ENCODE measurements at places on chromosomes 5 and 9.

- DNase-seq, result no peak
These were observed 245.1 kb upstream of the C9orf72 start for GRCh38 chr9:27818348-27818747.

DNA sequence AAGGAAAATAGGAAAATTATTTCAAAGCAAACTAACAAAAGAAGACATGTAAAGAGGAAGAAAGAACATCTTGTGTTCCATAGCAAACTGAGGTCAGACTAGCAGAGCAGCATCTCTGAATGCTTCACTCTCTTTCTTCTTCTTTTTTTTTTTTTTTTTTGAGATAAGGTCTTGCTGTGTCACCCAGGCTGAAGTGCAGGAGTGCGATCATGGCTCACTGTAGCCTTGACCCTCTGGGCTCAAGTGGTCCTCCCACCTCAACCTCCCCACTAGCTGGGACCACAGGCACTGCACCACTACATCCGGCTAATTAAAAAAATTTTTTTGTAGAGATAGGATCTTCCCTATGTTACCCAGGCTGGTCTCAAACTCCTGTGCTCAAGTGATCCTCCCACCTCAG lies 36.6 kb downstream of the MELK start:
- no peak for DNase-seq

DNA sequence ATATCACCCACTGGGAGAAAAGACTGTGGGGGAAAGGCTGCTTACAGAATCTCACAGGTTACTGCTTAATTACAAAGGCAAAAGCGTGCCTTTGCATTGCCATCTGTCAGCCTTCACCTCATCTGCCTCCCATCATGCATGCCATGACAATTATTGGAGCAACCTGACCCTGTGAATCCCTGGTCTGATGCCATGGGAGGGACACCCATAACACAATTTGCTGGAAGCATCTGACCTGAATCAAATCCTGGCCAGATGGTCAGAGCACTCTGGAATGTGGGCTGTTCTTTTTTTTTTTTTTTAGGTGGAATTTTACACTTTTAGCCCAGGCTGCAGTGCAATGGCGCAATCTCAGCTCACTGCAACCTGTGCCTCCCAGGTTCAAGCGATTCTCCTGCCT lies 11.6 kb upstream of the RETREG1 start:
- DNase-seq, result no peak

DNA sequence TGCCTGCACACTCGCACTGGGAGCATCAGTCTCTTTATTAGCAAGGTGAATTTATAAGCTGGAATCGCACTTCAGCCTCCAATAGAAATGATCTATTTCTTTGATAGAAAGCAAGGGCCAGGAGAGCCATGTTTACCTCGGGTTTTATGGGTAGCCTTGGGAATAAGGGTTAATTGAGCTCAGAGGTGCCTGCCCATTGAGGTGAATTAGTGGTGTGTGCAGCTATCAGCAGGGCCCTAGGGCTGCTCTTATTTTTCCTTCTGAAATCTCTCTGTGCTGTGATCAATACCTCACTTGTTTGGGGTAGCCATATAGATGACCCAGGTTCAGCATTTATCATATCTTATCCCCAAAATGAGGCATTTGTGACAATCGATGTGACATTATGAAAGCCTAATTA lies 297.8 kb downstream of the EBF1 start:
- DNase-seq, result no peak

GRCh38 chr9:133377721-133378216 lies 1.6 kb downstream of the STKLD1 start:
- no peak for DNase-seq

GRCh38 chr9:35757226-35757891 lies 3.3 kb upstream of the MSMP start:
- DNase-seq, result peak; percentile 54

- DNase-seq, result no peak
These were observed 167.9 kb upstream of the MOCS2 start for GRCh38 chr5:53277491-53277890.

GRCh38 chr5:139975306-139975705 lies 67.8 kb downstream of the NRG2 start:
- peak; percentile 34 for DNase-seq

- no peak for DNase-seq
These were observed 242.4 kb downstream of the MED10 start for GRCh38 chr5:6135977-6136376.

DNA sequence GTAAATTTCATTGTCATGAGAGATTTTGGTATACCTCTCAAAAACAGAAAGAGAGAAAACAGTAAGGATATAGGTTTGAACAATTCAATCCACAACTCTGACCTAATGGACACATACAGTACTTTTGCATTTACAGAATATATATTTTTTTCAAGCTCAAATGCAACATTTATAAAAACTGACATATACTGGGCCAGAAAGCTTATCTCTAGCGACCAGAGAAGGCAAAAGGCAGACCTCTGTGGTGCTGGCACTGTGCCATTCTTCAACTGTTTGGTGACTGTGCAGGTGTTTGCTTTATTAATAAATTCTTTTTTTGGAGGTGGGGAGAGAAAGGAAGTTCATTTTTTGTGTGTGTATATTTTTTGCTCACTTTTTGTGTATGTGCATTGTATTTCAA lies 6.0 kb upstream of the PLAC8L1 start:
- no peak for DNase-seq

GRCh38 chr5:141223112-141223783 lies at the start of gene PCDHB14:
TSS of gene PCDHB14 (plus strand) at chr5:141223343. CDS start at chr5:141223506, 163 bp downstream.
- DNase-seq, result no peak

DNA sequence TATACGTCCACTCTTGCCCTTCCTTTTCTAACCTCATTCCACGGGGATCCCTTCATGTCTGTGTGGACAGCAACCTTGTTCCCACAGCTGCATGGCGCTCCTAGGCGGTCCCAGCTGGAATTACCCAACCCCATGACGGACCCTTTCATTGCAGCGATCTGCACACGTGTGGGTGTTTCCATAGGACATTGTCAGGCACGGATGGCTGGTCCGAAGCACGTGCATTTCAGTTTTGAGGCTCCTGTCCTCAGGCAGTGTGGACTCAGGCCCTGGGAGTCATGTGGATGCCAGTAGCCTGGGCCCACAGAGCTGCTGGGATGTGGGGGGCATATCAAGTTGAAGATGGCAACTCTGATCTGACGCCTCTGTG lies 15.0 kb downstream of the CARD19 start:
- DNase-seq, result no peak

DNA sequence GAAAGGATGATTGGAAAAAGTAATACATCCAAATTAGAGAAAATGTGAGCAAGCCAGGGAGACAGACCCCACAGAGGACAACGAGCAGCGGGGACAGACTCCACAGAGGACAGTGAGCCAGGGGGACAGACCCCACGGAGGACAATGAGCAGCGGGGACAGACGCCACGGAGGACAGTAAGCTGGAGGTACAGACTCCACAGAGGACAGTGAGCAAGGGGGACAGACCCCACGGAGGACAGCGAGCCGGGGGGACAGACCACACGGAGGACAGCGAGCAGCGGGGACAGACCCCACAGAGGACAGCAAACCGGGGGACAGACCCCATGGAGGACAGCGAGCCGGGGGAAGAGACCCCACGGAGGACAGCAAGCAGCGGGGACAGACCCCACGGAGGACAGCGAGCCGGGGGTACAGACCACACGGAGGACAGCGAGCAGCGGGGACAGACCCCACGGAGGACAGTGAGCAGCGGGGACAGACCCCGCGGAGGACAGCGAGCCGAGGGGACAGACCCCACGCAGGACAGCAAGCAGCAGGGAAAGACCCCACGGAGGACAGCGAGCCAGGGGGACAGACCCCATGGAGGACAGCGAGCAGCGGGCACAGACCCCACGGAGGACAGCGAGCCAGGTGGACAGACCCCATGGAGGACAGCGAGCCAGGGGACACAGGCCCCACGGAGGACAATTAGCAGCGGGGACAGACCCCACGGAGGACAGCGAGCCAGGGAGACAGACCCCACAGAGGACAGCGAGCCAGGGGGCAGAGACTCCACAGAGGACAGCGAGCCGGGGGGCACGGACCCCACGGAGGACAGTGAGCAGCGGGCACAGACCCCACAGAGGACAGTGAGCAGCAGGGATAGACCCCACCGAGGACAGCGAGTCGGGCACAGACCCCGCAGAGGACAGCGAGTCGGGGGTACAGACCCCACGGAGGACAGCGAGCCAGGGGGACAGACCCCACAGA lies 1.9 kb upstream of the ZDHHC11 start:
- no peak for DNase-seq

- DNase-seq, result no peak
These were observed 2258.8 kb upstream of the WWC1 start for GRCh38 chr5:166032601-166033000.

DNA sequence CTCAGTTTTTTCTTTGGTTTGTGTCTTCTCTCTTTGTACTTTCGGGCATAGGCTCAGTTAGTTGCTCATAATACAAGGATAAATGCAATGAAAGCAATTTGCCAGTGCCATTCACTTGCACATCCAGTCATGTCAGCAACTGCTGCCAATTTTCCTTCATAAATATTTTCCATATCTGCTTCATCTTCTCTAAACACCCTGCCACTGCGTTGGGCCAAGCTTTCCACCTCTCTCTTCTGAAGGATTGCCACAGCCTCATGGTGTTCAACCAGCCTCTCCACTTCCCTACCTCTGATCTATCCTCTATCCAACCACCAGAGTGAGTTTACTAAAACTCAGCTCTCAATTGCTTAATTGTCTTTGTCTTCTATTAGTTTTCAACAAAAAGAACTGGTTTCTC lies 192.5 kb upstream of the ZNF462 start:
- DNase-seq, result no peak

Data from glutamatergic neuron (in vitro differentiated cells).